ENCODE measurements at places on chromosomes 11 and 22.

DNA sequence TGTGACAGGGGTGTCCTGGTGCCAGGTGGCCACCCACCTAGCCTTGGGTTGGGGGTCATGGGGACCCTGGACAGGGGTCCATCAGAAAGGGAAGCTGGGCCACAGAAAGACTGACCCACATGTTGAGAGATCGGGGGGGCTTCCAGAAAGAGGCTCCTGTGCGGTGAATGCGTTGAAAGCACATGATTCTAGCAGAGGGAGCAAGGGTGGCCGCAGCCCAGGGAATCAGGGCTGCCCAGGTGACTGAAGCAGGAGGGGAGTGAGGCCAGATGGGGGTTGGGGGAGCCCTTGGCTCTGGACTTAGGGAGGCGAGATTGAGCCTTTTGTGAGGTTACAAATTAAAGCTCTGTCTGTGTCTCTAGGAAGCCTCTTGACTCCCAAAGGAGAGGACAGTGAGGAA is 80.7 kb downstream of the MORC2 start:
- DNase-seq: no peak

DNA sequence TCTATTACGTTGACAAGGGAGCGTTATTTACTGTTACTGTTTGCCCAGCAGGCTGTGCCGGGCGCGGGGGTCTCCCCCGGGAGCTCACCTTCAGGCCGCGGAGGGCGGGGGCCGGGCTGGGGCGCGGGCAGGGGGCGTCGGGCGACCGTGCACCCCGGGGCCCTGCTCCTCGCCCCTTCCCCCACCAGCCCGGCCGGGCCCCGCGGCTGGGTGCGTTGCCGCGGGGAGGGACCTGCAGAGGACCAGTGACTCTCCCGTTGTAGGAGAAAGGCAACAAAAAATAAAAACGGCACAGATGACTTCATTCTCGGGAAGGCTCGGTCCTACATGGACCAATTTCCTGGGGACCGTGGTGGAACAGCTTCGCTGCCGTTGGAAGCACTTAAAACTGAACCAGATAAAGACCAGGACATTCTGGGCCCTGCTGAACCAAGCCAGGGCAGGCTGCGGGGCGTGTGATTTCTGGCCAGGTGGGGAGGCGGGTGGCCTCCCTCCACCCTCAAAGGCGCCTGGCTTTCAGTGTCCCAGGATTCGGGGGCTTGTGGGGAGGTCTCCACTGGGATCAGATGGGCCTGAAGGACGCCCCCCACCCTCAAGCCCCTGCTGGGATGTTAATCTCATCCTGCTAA is 57.4 kb downstream of the IGLL1 start:
- no peak for DNase-seq

- no peak for DNase-seq
Measured at GRCh38 chr22:28538922-28539321, 140.7 kb downstream of the TTC28 start.

GRCh38 chr11:61866231-61866957 is 25.0 kb downstream of the FADS3 start:
- no peak for DNase-seq

DNA sequence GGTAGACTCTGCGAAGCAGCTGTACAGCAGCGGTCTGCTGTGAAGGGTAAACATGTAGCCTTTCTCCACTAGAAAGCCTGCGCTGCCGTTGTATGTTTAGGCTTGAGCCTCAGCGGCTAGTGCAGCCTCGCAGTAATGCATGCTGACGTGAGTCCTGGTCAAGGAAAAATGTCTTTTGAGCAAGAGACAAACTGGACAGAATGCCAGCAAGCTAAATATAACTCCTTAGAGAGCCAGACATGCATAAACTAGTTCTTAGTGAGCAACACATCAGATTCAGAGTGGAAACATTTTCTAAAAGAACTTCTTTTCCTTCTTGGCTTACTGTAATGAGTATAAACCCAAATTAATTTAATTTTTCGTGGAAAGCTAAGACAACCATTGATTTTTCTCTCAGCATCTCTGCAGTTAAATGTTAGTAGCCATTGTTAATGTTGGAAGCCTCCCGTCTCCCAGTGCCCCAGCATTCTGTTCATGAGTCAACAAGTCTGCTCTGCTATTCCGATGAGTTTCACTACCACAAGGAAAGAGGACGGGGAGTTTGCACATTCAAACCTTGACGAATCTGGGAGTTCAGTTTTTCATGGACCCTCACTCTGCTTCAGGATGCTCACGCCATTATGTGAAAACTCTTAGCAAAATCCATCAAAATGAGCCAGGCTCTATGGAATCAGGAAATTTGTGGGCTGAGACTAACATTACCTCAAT is 51.4 kb downstream of the JAM3 start:
- no peak for DNase-seq

- no peak for DNase-seq
Measured at GRCh38 chr11:117668321-117668751, 128.7 kb downstream of the DSCAML1 start.

- DNase-seq: no peak
Measured at GRCh38 chr11:27658535-27659236, 41.6 kb downstream of the BDNF start.

GRCh38 chr11:65314501-65315203 is at the start of gene CDC42EP2:
Gene CDC42EP2 (plus strand): TSS chr11:65314866. CDS start chr11:65320899, 6,033 bp downstream.
- DNase-seq: peak; percentile 64

GRCh38 chr11:114664641-114665040 is 13.7 kb upstream of the NXPE2 start:
- no peak for DNase-seq

- no peak for DNase-seq
Measured at GRCh38 chr11:73555615-73556014, 42.3 kb downstream of the FAM168A start.

DNA sequence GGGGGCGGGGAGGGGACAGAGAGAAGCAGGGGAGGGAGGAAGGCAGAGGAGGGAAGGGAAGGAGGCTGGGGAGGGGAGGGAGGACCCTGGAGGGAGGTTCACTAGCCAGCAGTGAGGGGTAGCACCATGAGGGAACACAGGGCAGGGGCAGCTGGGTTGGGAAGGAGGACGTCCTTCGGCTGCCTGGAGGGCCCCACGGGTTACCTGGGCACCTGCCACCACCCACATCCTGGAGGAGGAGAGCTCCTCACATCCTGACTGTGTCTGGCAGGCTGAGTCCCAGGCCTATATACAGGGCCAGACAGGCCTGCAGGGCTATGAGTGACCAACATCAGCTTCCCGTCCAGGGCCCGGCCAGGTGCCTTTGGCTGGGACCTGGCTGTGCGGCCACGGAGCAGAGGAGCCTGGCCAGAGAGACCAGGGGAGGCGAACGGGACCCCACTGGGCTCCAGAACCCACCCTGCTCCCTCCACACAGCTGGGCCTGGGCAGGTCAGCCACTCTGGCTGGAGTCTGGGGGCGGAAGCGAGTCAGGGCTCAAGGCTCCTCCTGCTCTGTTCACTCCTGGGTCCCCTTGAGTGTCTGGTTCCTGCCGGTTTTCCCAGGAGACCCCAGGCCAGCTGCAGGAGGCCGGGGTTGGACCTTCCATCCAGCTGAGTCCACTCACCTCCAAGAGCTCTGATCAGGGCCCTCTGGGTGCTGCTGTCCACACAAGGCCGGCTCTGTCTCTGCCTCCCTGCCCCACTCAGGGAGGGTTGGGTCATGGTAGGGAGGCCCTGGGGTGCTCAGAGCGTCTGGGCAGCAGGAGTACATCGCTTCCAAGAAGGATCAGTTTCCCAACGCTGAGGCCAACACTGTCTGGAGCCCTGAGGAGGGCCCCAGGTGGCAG is 677.7 kb downstream of the BRD1 start:
- no peak for DNase-seq

DNA sequence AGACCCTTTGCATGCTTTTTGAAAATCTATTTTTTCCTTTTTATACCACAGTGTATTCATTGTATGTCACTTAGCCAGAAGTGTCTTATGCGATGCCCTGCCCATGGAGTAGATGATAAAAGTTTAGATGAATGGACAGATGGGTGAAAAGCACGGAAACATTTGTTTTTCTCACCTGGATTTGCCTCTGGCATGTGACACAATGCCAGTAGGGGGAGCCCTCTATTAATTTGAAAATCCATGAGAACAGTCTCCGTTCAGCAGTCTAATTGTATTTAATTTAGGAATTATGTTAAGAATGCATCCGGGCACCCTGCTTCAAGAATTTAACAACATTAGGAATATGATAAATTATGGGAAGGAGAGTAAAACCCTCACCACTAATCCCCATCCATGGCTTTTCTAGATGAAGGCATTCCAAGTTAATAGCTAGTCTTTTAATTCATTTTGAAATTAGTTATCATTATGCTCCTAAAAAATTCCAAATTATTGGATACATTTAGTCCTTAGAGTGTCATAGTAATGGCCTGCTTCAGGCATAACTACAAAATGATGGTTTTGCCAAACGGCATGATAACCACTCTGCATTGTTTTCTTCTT is 55.3 kb upstream of the ALKBH3 start:
- DNase-seq: no peak

DNA sequence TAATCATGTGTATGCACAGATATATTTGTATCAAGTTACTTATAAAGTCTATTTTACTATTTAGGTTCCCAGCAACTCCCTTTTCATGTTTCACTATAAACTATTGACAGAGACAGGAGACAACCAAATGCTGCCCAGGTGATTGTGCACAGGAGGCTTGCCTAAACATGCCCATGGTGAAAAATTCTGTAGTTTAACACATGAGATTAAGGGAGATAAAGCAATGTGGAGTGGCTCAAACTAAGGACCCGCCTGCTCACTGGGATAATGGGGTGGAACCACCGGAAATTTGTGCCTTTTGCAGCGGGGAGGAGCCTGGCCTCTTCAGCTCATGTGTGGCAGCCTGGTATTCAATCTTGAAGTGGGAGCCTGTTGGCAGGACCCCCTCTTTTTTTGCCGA is 459.5 kb upstream of the CNTN5 start:
- no peak for DNase-seq

DNA sequence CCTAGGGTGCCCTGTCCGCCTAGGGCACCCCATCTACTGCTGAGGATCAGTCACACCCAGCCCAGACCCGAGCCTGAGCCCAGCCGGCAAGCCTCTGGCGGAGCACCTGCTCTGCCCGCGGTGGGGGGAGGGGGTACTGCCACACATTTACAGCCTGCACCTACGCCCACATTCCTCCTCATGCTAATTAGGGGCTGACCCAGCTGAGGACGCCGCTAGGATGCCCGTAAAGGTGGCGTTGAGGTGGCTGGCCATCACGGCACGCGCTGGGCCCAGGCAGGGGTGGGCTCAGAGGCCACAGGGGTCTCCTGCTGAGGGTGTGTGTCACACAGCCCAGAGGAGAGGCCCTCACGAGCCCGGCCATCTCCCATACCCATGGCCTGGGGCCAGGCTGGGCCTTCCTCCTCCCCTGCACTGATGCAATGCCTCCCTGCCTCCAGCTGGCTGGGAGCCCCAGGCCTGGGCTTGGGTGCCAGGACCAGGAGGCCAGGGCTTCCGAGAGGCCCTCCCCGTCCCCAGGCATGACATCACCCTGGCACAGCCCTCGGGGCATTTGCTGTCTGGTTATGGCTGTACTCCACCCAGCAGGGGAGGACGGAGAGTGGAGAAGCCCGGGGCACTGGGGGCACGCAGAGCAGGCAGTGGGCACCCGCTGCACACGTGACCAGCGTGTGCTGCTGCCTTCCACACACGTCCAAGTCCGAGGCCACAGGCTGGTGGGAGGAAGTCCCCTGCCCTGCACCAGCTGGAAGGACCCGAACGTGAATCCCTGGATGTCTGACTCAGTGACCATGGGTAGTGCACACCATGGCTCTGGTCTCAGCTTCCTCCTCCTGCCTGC is 12.7 kb downstream of the DUSP8 start:
- DNase-seq: no peak

- no peak for DNase-seq
Measured at GRCh38 chr11:121936781-121937447, 179.1 kb downstream of the BLID start.

- DNase-seq: no peak
Measured at GRCh38 chr22:31861226-31861840, 83.0 kb upstream of the YWHAH start.

GRCh38 chr22:34344702-34345101 is 424.4 kb upstream of the LARGE1 start:
- DNase-seq: no peak

- DNase-seq: no peak
Measured at GRCh38 chr11:57131080-57131790, 50.5 kb upstream of the LRRC55 start.

DNA sequence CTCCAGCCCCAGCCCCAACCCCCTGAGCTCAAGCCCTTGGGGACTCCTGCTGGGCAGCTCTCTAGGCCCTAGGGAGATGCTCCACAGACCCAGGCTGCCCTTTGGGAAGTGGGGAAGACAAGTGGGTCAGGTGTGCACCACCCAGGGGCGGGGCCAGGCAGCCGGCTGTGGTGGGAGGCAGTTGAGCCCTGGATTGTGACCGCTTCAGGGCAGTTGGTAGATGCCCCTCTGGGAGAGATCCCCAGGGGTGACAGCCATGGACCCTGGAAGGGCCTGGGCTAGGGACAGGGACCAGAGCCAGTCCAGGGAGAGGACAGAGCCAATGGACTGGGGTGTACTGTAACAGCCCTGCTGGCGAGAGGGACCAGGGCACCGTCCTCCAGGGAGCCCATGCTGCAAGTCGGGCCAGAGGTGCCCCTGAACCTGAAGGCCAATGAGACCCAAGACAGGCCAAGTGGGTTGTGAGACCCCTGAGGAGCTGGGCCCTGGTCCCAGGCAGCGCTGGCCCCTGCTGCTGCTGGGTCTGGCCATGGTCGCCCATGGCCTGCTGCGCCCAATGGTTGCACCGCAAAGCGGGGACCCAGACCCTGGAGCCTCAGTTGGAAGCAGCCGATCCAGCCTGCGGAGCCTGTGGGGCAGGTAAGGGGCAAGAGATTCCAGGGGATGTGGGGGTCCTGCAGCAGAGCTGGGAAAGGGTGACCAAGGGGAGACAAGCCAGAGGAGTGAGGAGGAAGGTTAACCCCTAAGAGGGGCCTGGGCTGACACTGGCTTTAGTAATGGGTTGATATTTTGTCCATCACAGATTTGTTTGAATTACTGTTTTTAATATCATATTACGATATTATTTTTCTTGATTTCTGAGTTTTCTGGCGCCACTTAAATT is at the start of gene IGLL5:
Gene IGLL5, plus strand, starts transcription at position 196 of the 883 bp plus-strand sequence. Its CDS starts 238 bp downstream, at position 434.
- DNase-seq: no peak

GRCh38 chr11:113419454-113420003 is 31.9 kb downstream of the ANKK1 start:
- DNase-seq: no peak

GRCh38 chr22:32555581-32555980 is 81.0 kb downstream of the FBXO7 start:
- no peak for DNase-seq

DNA sequence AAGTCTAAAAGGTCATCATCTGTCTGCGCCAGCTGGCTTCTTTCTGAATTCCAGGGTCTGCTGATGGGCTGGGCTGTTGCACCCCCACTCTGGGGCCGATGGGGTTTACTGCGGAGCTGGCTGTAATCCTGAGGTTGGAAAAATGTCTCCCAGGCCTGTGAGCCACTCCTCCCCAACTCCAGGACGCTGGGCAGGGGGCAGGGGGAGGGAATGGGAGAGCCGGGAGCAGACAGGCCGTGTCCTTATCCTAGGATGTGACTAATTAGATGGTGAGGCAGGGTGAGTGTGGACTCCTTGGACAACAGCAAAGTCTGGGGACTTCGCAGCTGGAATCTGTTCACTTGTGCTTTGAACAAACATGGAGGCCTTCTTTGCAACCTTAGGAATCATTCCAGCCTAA is 48.7 kb downstream of the LRRC32 start:
- no peak for DNase-seq

Measured in stimulated activated CD4-positive, alpha-beta T cell treated with anti-CD3 and anti-CD28 coated beads, Interleukin-1b, Interleukin-23, amount 100 ng/mL, for 1 hour (primary cell).